ENCODE measurements at places on chromosomes 4 and X.

DNA sequence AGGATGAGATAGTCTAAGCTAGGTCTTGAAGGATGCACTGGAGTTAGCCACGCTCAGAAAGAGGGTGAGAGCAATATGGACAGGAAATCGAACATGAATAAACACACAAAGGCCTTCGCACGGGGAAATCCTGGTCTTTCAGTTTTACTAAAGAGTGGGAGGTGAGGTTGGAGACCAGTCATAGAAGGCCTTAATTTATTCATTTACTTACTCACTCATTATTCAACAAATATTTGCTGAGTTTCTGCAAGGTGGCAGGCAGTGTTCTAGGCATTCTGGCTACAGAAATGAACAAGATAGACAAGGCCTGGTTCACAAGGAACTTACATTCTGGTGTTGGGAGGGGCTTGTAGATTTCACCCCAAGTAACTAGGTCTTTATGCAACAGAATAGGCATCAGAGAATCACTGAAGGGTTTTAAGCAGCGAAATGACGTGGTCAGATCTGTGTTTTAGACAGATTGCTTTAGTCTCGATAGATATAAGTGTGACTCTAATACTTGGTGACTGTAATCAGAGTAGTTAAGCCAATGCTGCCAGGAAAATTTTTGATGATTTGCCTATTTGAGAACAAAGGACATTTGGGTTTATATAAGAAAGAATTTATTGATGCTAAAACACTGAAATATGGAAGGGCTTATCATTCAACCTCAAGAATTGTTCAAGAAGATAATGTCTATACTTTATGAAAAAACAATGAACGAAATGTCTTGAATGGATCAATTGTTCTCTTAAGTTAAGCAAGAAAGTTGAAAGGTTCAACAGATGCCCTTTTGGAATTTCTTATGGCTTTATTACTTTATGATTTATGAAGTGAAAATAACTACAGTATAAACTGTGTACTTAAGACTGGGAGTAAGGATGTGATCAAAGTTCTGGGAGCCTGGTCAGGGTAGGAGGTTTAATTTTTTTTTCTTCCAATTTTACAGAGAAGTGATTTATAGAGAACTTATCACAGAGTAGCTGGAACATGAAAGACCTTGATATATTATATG, 184.4 kb upstream of the CASK start:
- no peak for DNase-seq

DNA sequence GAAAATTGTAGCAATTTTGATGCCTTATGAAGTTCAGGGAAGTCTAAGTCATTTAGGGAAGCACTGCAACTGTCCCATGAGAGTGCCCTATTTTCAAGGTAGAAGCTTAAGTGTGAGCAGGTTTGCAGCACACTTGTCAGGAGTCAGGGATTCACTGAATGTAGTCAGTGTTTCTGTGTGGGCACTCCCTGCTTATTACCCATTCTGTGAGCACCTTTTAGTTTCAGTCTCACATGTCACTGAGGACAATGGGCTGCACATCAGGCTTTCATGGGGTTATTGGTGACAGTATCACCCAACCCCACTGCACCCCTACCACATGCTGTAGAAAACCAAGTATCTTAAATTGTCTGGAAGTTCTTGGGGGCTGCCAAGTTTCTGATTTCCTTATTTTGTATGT, 2.9 kb upstream of the CCNG2 start:
- DNase-seq, result no peak

- no peak for DNase-seq
These were observed 199.5 kb downstream of the MID1IP1 start for GRCh38 chrX:39000802-39001201.

DNA sequence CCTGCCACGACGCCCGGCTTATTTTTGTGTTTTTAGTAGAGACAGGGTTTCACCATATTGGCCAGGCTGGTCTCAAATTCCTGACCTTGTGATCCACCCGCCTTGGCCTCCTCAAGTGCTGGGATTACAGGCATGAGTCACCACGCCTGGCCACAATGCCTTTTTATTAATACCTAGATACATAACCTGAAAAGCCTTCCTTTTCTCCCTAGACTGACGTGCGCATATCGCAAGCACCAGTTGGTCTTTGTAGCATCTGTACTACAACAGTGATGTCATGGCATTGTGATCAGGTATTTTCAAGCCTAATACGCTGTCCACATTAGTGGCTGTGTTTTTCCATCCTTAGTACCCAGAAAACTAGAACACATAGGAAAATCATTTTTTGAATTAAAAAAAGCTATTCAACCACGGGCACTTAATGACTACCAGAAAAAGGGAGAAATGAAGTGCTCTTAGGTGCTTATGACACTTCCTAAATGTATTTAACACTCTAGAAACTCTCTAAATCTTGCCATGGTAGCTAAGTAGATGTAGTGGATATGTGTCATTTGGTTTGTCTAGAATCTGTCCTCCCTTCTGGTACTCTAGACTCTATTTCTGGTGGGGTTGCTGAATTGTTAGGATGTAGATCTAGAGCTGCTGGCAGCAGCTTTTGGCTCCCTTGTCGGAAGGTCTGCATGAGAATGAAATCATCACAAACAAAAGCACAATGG, 707.8 kb downstream of the STIM2 start:
- no peak for DNase-seq

- no peak for DNase-seq
These were observed 31.4 kb downstream of the VCX2 start for GRCh38 chrX:8139716-8140115.

GRCh38 chr4:127211650-127212560, 420.9 kb upstream of the INTU start:
- no peak for DNase-seq

All from hematopoietic multipotent progenitor cell (in vitro differentiated cells).